Heart left ventricle (tissue), 16 donors: ENCODE measurements at places on chromosomes 3 and 15. TPM values are rescaled to one million over a fixed set of nuclear protein-coding genes. Genes with fewer than 3 reads are reported as not detected.

RPUSD2 gene
- polyA plus RNA-seq, result 9.0 TPM

DNA sequence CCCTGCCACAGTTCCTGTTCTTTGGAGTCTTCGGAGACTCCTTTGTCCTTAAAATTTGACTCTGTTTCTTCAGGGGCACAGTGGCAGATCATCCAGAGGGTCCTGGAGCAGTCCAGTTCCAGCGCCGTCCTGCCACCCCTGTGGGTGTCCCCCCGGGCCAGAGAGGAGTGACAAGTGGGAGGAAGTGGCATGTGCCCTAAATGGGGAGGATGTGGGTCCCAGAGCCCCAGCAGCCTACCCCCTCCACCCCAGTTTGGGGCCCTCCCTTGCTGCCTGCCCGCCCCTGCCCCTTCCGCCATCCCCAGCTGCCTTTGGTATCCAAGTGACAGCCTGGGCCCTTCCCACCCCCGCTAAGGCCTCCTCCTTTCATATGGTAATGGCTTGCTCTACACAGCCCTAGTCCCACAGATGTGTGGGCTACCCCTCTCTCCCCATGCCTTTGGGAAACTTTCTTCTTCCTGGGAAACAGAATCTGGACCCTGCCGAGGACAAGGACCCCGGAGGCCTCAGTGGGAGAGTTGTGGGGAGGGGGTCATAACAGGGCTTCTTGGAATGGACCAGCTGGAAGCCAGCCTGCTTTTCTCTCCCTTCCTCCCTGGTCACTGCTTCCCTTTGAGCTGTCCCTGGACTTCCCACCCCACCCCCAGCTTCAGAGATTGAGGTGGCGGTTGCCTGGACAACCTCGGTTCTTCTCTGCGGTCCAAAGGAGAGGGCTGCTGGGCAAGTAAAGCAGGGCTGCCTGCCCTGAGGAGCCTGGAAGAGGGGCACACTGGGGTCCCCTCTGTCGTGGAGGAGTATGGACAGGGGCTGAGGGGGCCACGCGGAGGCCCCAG is 43.2 kb downstream of the KLHL25 start:
- peak; percentile 31 for DNase-seq

DNA sequence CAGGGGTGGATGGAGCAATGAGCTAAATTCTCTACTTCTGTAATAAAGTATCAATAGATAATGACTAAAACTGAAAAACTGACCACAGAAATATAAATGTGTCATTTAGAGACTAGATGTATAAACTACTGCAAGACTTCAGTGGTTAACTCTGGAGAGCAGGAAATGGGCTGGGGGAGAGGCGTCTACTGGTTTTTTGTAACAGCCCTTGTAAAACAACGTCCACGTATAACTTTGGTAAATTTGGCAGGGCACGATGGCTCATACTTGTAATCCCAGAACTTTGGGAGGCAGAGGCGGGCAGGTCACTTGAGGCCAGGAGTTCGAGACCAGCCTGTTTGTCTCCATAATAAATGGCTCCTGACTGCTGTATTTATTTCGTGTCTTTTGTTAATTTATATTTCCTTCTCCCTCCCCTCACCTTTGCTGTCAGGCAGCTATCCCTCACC is 12.5 kb downstream of the RAB27A start:
- no peak for DNase-seq

DNA sequence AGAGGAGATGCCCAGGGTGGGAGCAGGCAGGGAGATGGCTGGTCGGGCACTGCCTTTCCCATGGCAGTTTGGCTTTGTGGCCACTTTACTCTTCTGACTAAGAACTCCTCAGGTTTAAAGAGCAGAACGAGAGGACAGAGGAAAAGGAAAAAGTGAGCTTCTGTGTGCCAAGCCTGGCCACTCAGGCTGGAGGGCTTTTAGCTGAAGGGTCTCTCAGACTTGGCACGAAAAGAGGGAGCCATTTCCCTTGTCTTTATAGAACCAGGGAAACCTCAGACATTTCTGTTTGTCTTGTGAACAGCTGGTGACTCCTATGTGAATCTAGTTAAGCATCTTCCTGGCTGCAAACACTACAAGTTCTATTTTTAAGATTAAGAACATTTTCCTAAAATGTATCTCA is 23.3 kb upstream of the PSMD6 start:
- DNase-seq, result no peak

DNA sequence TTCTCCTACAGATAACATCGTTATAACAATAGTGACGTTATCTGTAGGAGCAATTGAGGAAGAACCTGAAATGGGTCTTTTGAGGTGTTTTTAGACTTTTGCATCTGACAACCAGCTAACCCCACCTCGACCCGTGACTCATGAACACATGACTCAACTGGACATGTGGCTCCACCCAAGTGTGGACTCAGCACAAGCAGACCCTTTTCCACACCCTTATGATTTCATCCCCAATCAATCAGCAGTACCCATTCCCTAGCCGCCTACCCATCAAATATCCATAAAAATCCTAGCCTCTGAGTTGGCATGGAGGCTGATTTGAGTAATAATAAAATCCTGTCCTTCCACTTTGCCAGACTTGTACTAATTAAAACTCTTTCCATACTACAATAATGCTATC is 255.4 kb downstream of the ARPP21 start:
- no peak for DNase-seq

C3orf70 gene
- 0.75 TPM for polyA plus RNA-seq

RFTN1 gene
- 18.1 TPM for polyA plus RNA-seq

- no peak for DNase-seq
Observed at GRCh38 chr3:42725454-42725853, 22.9 kb upstream of the HHATL start.

DNA sequence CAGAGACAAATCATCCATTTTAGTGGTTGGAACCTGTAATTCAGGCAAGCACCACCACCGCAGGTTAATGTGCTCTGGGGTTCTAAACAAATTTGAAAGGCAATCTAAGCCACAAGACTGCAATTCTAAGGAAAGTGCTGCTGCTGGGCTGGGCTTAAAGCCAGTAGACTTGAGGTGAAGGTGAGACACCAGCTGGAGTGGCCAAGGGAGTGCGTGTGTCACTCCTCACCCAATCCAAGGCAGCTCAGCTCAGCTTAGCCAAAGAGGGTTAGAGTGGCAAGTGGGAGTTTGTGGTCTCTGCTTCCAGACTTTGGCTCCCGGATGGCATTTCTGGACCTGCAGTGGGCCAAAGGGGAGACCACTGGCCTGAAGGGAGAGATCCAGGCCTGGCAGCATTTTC is 1655.6 kb downstream of the SI start:
- DNase-seq, result no peak

DNA sequence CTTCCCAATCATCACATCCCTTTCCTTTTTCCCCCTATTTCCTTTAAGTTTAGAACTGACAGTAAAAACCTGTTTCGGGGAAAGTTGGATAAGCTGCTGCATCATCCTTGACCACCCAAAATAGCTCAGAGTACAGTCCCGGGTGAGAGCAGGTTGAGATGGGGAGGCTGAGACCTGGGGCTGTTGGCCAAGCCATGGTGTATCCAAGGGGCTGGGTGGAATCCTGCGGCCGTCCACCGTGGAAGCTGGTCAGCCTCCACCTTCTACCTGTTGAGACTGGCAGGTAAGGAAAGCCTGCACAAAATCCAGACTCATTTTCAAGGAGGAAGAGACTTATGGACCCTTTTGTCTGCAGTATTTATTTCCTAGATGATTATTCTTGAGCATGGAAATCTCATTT is 128.2 kb upstream of the PLXNA1 start:
- DNase-seq, result no peak

PRR20G gene
- not detected for polyA plus RNA-seq

DNA sequence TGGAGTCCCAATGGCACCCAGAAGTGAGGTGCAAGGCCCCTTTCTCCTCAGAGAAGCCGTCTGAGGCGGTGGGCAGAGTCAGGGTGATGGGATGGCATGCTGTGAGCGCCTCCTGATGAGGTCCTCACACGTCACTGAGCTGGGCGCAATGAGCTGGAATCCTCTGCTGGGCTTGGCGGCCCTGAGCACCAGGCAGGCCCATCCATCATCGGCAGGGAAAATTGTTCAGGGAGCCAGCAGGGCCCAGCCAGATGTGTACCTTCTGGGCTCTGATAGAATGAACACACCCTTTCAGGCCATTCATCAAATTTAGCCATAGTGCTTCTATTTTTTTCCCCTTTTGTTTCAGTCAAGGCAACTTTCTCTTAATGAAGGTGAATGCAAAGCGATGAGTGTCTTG is 43.7 kb downstream of the FAM3D start:
- no peak for DNase-seq

- DNase-seq, result no peak
Observed at GRCh38 chr3:88150371-88150770, 612 bp downstream of the C3orf38 start.

DNA sequence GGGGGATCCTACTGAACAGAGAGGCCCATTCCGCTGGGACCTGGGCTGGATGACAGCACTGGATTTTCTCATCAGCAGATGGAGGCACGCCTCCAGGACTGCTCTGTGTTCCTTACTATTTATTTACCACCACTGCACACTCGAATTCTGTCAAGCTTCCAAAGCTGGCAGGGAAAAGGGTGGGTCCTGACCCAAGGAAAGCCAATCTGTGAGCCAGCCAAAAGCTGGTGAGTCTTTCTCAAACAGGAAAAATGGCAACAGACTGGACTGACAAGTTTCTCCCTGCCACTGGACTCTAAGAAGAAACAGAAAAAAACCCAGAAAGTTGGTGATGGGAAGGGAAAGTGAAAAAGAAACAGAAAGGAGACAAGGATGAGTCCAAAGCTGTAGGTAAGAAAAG is 37.8 kb downstream of the CD47 start:
- peak; percentile 30 for DNase-seq

LRRC31 gene
- polyA plus RNA-seq, result not detected

- no peak for DNase-seq
Observed at GRCh38 chr3:107523289-107523538, 452 bp downstream of the BBX start.

DNA sequence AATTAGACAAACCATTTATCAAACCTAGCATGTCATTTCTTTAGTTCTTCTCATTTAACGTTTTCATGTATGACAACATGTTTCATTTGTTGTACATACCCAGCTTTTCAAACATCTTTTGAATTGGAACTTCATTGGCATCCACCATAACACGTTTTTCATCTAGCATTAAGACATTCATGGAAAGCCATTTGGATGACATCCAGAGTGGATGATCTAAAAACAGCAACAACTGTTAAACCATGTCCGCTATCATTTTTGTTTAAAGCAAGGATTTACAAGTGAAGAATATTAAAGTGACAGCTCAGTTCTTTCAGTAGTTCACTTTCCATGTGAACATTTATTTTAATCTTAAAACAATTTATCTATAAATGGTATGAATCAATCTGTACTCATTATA is 14.5 kb downstream of the GATM start:
- DNase-seq, result no peak

DNA sequence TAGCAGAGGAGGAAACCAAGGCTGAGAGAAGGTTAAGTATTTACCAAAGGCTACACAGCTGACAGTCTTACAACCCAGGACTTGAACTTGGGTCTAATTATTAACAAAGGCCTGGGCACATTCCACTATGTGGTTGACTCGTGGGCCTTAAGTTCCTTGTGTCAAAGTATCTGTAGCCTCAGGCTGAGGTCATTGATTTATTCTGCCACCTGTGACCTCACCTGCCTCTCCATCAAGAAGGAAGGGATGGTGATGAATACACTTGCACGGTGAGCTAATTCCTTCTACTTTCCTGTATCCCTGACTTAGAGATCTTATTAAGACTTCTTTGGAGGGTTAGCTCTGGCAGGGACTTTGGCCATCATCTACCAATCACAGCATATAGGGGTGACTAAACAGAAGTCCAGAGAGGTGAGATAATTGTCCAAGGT is 19.9 kb upstream of the LRRC58 start:
- no peak for DNase-seq

GRCh38 chr3:160707187-160707794 is 30.3 kb downstream of the ARL14 start:
- DNase-seq, result peak; percentile 43

GRCh38 chr3:114674036-114674435 is 380.2 kb downstream of the TIGIT start:
- DNase-seq, result no peak

DNA sequence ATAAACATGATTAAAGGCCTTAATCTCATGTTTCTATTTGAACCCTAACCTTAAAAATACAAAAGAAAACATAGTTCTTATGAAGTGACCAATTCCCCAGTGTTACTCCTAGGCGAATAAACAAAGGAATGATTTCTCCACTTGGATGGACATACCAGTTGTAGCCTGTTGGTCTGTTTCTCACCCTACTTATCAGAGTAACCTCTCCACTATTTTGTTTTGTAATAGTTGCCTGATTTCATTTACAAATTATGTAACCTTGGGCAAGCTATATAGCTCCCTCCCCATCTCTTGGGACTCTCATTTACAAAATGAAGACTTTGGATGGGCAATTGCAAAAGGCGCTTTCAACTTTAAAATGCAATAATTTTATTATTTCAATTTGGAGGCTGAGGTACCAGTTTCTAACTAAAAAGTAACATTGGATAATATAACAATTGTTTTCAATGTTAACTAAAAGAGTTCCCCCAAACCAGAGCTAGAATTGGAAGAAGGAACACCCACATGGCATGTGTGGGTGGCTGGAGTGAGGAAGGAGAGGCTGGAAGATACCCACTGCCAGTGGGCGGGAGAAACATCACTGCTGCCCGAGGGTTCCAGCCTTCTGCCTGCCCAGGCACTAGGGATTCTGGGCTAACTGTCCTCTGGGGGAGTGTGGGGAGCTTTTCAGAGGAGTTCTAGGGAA is 74.2 kb downstream of the RFTN1 start:
- no peak for DNase-seq

GRCh38 chr3:61518590-61518989 is 42.8 kb upstream of the PTPRG start:
- DNase-seq, result no peak

DNA sequence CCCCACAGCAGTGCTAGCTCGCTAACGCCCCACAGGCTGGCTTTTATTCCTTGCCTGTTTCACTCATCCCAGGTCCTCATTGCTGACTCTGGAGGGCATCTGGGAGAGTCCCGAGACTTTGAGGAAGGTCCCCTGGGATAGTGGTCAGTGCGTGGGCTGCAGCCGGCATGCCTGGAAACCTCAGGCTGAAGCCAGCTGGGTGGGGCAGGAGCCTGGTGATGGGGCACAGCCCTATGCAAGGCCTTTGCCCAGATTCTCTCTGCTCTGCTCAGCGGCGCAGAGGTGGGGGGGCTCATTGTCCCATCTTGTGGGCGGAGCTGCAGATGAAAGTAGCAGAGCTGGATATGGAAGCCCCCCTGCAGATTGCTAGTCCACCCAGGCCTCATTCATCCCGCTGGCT is 55.7 kb upstream of the SMAD6 start:
- no peak for DNase-seq

LMCD1 gene
- 661 TPM for polyA plus RNA-seq

- DNase-seq, result no peak
Observed at GRCh38 chr3:30458376-30459171, 147.8 kb upstream of the TGFBR2 start.

RTP4 gene
- polyA plus RNA-seq, result 0.72 TPM

- DNase-seq, result no peak
Observed at GRCh38 chr15:33425142-33425541, 114.4 kb downstream of the RYR3 start.
